GM12864 (cell line): ENCODE measurements at places on chromosomes 1 and 21.

DNA sequence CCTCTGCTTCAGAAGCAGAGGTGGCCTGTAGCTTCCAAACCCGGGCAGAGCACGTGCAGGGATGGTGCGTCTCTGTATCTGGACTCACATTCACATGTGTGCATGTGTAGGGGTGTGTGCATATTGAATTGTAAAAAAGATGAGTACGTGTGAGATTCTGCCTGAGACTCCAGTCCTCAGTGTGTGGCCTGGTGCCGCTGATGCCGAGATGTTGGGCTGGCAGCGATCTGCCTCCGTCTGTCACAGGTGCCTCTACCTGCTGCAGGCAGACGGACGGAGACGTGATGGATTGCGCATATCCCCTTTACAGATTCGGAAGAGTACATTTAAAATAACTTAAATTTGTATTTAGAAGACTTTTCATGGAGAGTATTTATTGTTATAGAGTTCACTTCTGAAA, 53.6 kb downstream of the ADARB1 start:
- no peak for DNase-seq

GRCh38 chr1:156963621-156964020, 43.2 kb downstream of the LRRC71 start:
- DNase-seq = peak; percentile 8

GRCh38 chr1:20725189-20726117, 7.0 kb downstream of the SH2D5 start:
- DNase-seq = no peak

GRCh38 chr1:34188418-34188817, 11.7 kb downstream of the C1orf94 start:
- DNase-seq = no peak

DNA sequence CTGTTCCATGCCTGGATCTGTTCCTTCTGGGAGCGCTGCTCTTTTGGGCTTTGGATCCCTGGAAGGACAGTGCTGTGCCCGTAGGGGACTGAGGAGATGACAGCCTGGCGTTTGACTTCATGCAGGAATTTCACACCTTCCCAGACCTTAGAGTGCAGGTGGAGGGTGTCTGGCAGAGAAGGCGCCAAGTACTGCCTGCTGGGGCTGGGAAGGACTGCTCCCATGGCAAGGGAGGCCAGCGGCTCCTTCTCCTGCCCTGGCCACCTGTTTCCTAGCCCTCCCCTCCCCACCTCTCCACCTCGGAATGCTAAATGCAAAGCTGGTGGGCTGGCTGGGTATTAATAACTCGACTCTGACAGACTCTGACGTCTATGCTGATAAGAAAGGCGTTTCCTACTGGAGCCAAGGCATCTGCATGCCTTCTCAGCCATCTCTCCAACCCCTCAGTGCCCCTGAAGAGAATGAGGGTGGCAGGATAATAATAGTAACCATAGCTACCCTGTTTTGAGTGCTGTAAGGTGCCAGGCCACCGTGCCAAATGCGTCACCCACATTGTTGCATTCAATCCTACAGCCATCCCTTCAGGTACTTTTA, 17.5 kb upstream of the PDIK1L start:
- no peak for DNase-seq

DNA sequence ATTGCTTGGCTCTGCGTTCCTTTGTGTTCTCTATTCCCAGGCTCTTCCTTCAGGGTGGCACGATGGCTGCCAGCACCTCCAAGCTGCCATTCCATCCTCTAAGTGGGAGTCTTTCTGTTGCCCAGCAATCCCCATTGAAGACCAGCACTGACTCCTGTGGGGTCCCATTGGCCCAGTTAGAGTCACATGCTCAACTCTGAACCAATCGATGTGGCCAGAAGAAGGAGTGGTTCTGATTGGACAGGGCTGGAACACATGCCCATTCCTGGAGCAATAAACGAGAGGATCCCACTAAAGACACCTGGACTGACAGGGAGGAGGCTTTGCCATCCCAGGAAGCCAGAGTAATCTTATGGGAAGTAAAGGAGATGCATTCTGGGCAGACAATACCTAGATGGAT, 97.2 kb upstream of the IGSF21 start:
- no peak for DNase-seq

- DNase-seq = no peak
Measured at GRCh38 chr21:45801129-45801964, 157.8 kb downstream of the PCBP3 start.

DNA sequence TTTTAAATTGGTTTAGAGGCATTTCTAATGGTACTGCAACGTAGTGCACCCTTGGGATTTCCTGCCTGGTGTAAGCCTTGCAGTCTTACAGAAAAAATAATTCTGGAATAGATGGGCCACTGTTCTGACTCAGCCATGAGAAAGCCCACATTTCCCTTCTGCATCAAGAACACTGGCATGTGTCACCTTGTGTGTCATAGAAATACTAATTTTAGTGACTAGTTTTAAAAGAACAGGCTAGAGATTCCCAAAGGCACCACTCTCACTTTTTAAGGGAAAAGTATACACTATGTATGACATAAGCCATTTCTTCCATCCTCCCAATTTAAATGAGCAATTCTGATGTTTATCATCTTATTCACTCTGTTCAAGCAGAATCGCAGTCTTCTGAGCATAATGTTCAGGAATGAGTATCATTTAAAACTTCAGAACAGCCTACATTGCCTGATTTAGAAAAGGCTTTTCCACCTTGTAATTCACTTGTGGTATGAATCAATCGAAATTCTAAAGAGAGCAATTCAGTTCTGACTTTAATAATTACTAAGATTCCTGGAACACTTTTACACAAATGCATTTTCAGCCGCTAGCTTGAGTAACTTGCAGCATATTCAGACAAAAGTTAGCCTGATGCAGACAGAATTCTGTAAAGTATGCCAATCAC, 18.8 kb downstream of the RGS13 start:
- no peak for DNase-seq

GRCh38 chr1:223639331-223639749, 26.2 kb downstream of the CAPN8 start:
- DNase-seq = no peak

DNA sequence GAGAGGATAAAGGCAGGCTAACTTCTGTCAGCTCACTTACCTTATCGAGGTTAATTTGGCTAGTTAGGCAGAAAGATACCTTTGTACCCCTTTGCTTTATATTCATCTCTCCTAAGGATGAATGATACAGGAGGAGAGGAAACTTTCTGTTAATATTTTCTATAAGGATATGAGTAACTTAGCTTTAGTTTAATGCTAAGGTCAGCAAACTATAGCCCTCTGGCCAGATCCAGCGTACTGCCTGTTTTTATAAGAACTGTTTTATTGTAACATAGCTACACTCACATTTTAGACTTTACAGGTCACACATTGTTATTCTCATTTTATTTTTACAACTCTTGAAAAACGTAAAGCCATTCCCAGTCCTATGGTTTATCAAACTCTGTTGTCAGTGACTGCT, 18.1 kb downstream of the DHX9 start:
- no peak for DNase-seq

- DNase-seq = no peak
Measured at GRCh38 chr1:7616953-7617352, 154.1 kb upstream of the VAMP3 start.

- no peak for DNase-seq
Measured at GRCh38 chr1:209176866-209177430, 406.6 kb upstream of the CAMK1G start.

- DNase-seq = no peak
Measured at GRCh38 chr21:39660191-39660980, 47.6 kb downstream of the B3GALT5 start.

DNA sequence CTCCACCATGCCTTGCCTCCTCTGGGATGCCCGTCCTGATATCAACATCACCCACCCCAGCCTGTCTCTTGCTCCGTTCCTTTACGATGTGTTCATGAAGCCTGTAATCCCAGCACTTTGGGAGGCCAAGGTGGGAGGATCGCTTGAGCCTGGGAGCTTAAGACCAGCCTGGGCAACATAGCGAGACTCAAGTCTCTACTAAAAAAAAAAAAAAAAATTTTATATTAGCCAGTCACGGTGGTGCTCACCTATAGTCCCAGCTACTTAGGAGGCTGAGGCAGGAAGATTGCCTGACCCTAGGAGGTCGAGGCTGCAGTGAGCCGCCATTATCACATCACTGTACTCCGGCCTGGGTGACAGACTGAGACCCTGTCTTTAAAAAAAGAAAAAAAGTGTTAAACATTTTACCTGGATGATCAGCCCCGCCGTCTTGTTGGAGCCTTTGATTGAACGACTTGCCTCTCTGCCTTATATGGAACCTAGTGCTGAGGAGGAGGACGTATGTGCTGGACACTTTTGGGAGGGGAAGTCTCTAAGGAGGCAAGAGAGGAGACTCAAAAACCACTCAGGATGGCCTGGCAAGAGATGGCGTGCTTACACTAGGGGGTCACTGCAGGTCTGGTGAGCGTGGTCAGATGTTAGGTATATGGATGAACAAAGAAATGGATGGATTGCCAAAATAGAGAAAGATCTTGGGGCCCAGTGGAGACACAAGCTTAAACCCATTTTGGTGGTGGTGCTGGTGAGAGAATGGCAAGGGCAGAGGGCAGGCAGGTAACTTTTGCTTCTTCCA, 80.5 kb upstream of the IFFO2 start:
- no peak for DNase-seq

DNA sequence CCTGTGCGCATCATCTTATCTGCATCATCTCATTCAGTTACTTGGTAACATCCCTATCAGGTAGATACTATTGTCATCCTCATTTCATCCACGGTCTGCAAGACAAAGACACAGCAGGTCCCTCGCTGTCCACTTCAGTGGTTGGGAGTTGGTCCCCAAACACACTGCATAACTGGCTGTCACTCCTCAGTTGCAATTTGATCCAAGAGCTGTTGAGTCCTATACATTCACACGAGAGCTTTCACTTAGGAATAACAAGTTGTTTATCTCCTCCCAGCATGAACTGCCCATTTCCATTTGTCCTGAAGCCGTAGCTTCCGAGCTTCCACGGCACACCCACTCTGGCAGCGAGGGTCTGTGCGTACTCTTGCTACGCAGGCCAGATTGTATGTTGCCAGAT, 472.0 kb downstream of the CAMTA1 start:
- no peak for DNase-seq

DNA sequence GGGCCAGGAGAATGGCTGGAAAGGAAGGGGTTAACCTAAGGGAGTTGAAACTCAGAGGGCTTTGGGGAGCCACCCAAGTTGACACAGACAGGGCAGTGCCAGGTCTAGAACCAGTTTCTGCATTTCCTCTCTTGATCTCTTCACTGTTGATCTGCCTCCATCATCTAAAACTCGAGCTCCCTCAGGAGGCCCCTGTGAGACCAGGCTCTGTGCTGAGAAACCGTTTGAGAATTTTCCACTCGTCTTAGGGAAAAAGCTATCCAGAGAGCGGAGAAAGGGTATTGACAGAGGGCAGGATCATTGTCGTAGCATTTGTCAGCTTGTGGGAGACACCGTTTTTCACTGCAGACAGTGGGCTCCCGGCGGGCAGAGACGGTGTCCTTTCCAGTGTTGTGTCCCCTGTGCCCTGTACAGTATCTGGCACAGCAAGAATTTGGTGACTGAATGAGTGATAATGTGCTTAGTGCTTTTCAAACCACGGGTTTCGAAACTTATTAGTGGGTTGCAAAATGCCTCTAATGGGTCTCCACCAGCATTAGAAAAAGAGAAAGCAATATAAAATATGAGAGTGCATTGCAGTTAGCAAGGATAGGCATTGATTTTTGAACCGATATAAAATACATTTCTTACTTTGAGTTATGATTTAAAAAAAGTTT, 31.1 kb downstream of the PROK1 start:
- no peak for DNase-seq

- no peak for DNase-seq
Measured at GRCh38 chr1:117620440-117620839, 14.6 kb downstream of the TENT5C start.

DNA sequence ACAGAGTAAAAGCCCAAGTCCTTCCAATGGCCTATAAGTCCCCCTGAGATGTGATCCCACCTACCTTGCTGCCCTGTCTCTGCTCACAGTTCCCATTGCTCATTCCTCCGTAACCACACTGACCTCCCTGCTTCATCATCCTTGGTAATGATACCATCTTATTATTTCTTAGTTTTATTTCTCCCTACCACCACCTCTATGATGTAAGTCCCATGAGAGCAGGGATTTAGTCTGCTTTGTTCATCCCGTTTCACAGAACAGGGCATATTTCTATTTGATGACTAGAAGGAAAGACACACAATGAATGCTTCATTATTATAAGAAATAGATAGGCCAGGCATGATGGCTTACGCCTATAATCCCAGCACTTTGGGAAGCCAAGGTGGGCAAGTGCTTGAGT, 22.5 kb downstream of the NIBAN1 start:
- no peak for DNase-seq

DNA sequence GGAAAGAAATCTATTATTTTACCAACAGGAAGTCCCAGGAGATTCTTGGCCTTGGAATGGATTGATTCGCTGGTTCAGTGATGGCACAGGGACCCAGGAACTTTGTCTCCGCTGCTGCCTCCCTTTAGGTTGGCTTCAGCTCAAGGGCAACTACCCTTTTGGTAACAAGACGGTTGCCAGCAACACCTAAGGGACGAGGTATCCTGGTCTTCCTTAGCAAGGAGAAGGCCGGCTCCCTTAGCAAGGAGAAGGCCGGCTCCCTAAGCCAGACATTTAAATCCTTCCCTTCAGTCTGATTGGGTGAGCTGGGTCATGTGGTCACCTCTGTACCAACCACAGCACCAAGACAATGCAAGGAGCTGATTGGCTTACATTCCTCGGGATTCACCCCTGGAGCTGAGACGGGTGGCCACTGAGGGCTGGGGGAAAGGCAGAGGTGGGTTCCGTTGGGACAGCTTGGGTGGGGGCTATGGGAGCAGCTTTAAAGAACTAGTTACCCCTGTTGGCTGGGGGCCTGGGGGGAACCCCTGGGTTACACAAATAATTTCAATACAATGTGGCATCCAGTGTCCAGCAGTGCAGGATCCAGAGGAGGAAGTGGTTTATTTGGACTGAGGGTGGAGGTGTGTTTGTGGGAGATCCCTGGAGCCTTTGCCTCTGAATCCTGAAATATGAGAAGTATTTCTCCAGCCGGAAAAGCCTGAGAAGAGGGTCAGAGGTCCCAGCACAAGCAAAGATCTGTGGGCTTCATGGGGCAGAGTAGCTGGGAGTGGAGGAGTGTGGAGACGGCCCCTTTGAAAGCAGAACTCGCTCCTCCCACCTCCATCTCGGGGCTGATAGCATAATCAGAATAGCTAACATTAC, 20.7 kb upstream of the CLIC4 start:
- DNase-seq = no peak

- DNase-seq = no peak
Measured at GRCh38 chr1:93758842-93759515, 77.3 kb upstream of the BCAR3 start.

GRCh38 chr1:230906226-230906625, 37.9 kb upstream of the C1orf198 start:
- no peak for DNase-seq

GRCh38 chr21:32120230-32120629, 158.6 kb downstream of the MIS18A start:
- DNase-seq = no peak

- DNase-seq = no peak
Measured at GRCh38 chr1:27575840-27576331, 28.1 kb downstream of the AHDC1 start.
